Keratinocyte (primary cell): ENCODE measurements at places on chromosomes 5 and 9.

DNA sequence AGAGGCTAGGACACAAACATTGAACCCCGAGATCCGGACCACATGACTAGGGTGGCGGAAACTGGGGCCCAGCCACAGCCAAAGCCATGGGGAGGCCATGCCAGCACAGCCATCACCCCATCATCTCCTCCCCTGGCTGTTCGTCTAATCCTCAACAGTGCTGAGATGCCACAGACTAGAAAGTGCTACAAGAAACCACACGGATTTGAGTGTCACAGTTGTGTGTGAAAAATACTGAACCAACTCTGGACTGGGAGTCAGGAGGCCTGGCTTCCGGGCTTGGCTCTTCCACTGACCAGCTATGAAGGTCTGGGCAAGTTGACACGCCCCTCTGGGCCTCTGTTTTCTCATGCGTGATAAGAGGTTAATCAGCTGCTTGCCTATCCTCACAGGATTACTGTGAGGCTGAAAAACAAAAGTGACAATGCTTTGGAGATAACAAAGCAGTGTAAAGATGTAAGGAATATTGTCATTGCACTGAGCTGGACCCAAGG, 38.8 kb upstream of the SHB start:
- no peak for DNase-seq

GRCh38 chr5:145245354-145245753, 589.8 kb downstream of the PRELID2 start:
- no peak for DNase-seq

DNA sequence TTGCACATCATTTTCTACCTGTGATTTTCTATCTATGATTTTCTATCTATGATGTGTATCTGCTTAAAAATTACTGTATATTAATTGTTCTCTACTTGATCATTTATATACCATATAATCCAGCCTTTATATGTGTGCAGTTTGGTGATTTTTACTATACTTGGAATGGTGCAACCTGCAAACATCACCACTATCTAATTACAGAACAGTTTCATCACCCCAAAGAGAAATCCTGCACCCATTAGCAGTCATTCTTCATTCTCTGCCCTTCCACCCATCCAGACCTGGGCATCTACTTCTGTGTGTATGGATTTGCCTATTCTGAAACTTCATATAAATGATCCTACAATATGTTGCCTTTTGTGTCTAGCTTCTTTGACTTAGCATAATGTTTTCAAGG, 51.3 kb downstream of the CARTPT start:
- DNase-seq = no peak

DNA sequence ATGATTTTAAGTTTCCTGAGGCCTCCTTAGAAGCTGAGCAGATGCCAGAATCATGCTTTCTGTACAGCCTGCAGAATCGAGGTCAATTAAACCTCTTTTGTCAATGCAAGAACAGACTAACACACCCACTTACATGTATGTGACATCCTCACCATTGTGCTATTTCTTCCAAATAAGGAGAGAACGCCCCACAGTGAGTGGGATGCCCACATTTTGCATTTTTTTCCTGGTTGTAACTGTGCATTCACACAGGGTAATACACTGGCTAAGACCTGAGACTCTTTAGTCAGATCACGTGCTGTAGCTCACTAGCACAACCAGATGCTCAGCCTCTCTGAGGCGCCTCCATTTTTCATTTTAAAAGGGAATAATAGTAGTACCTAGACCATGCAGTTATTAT, 4.4 kb upstream of the CEMIP2 start:
- no peak for DNase-seq
